T-cell (primary cell): ENCODE measurements at places on chromosomes 2 and 18. TPM values are rescaled to one million over a fixed set of nuclear protein-coding genes. Genes with fewer than 3 reads are reported as not detected.

SLC4A5 gene
- 10.1 TPM for total RNA-seq

MTERF4 gene
- total RNA-seq = 107 TPM

CHPF gene
- total RNA-seq = 10.8 TPM

GAD1 gene
- total RNA-seq = not detected

TBR1 gene
- not detected for total RNA-seq

ANKRD53 gene
- total RNA-seq = 0.20 TPM

TLX2 gene
- total RNA-seq = 0.46 TPM

IL18R1 gene
- 4.8 TPM for total RNA-seq

SNTG2 gene
- total RNA-seq = 0.86 TPM

HRH4 gene
- total RNA-seq = 0.43 TPM

MRPS5 gene
- 32.3 TPM for total RNA-seq
